Stimulated activated CD8-positive, alpha-beta memory T cell treated with anti-CD3 and anti-CD28 coated beads, Interleukin-4, amount 100 ng/mL, for 1 hour (primary cell): ENCODE measurements at places on chromosomes 3 and 15.

DNA sequence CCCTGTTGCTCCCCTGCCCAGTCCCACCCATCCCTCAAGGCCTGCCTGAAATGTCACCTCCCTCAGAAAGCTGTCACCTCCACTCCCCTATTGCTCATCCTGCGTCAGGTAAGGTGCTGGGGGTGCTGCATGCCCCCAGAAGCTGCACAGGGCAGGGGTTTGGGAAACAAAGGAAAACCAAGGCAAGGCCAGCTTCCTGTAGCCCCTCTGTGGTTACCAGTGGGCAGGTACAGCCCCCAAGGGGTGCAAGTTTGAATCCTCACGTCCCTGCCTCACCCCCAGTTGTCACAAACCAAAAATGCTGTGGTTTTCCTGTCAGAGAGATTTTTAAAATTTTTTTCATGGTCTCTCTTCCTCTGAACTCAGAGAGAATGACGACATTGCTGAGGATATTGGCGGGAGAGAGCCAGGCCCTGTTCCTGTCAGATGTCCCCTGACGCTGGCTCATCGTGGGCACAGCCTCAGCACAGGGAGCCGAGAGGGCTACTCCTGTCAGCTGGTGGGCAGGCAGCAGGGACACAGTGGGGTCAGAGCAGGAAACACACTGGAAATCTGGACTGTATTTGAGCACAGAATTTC, 27.0 kb downstream of the PSTPIP1 start:
- no peak for DNase-seq

DNA sequence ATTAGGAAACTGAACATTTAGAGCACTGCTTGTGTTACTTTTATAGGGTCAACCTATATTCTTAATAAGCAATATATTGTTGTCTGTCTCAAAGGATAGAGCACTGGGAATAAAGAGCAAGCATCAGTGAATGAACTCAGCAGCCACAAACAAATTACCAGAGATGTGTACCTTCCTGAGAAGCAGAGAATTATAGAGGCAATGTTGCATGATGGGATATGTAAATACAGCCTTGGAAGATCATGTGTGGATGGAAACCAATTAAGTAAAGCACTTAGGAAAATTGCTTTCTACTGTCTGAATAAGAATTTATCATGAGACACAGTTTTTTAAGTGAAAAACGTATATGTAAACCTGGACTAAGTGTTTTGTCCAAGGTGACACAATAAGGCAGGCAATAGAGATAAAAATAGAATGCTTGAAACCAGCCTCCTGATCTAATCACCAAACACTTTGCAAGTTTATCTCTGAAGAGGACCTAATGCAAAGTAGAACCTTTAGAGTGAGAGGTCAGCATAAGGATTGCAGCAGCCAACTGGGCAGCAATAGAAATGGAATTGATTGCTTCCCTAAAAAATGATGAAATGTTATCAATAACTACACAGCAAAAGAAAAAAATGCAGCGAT, 848.0 kb downstream of the TUSC7 start:
- no peak for DNase-seq

- no peak for DNase-seq
These were observed 5.7 kb downstream of the TNFAIP8L3 start for GRCh38 chr15:51089041-51089440.

DNA sequence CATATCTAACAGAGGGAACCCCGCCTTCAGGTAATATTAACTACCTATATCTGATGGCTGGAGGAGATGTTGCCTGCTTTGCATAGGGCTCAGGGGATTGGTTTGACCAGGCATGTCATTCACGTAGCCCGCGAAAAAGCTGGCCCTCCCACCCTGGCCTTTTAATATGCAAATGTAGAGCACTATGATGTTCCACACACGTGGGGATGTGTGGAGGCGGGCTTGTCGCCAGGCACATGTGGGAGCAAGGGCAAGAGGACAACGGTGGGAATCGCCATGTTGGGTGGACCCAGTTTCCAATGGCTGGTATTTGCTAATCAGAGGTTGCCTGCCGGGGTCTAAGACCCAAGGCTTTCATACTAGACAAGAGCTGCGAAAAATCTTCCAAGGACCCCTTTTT, 469.8 kb downstream of the ZPLD1 start:
- no peak for DNase-seq

DNA sequence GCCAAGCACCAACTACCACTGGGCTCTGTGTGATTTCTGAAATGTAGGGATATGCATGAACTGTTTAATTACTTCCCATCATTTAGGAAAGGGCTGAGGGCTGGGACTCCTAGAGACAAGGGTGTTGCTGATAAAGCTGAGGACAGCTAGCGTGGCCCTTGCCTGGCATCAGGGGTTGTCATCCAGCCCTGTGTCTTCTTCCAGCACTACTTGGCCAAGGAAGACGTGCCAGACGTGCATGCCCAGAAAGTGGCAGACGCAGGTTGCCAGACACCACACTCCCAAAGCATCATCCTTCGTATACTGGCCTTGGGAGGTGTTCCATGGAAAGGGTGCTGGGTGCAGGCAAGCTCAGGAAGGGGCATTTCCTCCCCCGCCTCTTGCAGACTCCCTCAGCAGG, 64.8 kb downstream of the LRIG1 start:
- no peak for DNase-seq

DNA sequence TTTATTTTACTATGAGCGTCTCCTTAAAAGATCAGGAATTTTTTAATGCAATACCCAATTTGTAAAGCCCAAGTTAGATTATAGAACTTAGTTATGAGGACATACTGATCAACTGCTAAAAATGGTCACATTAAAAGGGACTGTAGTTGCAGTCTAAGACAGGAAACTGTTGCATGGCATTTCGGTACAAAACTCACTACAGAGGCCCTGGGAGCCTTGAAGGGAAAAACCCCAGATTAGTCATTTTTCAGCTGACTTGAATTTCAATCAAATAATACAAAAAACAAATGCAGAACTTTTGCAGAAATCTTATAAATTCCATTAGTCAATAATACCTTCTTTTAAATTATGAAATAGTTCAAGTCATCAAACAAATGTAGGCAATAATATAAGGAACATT, 6.9 kb upstream of the PTX3 start:
- no peak for DNase-seq

DNA sequence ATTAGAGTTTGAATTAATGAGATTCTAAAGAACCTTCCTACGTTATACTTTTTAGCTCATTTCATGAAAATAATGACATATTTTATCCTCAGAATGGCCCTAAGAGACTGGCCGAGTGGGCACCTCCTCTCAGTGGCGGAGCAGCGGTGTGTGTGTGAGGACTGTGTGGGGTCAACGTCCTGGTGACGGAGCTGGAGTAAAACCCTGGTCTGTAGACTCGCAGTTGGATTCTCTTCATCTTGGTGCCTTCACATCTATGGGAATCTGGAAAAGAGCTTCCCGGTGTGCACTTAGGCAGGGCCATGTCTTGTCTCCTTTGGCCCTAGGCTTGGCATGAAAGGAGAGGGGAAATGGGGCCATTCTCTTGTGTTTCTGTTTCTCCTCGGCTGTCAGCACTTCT, 21.4 kb upstream of the PAQR5 start:
- no peak for DNase-seq

DNA sequence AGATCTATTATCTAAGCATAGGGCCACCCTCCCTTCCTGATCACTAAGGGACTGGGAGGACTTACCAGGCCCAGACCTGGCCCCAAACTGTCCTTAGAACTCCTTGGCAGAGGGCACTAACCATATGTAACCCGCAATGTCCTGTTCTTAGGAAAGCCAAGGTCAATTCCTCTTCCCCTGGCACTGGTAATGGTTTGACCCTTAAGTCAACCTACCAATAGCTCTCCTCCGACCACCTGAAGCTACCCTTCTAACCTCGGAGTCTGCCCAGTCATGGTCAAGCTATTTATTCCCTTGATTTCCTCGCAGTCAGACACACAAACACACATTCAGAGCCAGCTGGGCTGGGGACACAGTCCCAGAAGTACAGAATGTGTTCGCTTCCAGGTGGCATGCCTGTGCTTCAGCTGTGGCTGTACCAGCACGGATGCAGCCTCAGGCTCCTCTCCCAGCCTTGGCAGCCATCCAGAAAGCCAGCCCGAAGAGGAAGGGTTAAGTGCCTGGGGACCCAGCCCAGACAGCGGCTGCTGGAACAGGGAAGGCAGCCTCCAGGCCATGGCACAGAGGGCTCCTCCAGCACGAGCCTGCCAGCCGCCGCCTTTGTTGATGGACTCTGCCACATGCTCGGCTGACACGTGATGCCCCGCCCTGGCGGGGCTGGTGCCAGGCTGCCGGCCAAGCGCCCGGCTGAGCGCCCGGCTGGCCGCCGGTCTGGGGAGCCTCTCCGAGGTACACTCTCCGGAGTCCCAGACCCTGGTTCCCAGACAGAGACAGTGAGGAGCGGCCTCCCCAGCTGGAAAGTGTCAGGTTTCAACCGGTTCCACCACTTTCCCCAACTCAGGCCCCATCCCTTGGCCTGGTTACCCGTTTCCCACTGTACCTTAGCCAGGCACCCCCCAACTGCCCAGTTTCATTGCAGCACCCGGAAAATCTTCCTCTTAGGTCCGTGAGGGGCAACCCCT, 5.5 kb downstream of the BMF start:
- no peak for DNase-seq

- no peak for DNase-seq
These were observed 1252.1 kb upstream of the CADM2 start for GRCh38 chr3:83706669-83707068.

- DNase-seq = no peak
These were observed 11.3 kb upstream of the KIF23 start for GRCh38 chr15:69402816-69403215.

DNA sequence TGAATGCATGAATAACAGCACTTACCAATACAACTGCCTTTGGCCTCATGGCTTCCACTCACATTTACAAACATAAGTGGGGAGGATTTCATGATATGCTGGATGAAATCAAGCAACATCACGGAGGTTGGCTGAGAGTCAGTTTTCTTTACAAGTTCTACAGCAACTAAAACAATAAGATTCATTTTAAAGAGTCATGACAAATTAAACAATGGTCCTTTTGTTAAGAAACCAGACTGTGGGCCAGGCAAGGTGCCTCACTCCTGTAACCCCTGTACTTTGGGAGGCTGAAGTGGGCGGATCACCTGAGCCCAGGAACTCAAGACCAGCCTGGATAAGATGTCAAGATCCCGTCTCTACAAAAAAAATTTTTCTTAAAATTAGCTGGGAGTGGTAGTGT, 12.4 kb downstream of the ATR start:
- DNase-seq = no peak

DNA sequence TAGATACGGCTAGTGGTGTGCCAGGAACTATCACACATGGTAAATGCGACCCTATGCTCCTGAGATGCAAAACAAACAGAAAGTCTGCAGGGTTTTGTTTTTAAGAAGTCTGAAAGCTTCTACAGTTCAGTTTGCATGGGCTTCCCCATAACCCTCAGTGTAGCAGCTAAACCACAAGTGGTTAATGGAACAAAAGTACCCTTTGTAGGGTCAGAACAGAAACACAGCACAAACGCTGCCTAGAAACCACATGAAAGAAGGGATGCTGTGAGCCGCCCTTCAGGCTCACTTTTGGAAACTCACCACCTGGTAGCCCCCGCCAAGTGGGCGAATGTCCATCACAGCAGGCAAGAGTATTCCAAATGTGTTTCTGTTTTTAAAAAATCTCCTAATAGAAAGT, 46.2 kb downstream of the CTDSPL start:
- DNase-seq = no peak

- no peak for DNase-seq
These were observed 47.7 kb upstream of the GYG1 start for GRCh38 chr3:148943506-148944205.

DNA sequence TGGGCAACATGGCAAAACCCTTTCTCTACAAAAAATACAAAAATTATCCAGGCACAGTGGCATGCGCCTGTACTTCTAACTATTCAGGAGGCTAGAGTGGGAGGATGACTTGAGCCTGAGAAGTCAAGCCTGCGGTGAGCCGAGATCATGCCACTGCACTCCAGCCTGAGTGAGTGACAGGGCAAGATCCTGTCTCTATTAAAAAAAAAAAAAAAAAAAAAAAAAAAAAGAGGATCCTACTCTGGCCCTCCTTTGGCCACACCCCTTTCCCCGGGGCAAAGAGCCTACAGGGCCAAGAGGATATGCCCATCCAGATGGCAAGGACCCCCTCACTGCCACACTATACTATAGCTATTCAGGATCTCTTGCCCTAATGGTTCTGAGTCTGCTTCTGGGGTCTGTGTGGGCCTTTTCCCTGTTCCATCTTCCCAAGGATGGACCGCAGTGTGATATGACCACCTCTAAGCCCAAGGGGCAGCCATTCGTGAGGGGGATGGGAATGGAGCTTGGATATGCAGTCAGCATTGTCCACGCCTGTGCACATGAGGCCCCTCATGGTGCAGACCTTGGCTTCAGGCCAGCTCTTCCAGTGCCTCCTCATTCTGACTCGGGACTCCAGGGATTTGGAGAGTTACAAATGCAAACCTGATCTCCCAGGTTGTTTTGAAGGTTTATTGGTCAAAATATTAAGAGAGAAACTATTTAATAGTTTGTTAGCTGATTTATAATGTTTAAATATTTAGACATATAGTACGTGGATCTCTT, 7.3 kb downstream of the TYRO3 start:
- no peak for DNase-seq

DNA sequence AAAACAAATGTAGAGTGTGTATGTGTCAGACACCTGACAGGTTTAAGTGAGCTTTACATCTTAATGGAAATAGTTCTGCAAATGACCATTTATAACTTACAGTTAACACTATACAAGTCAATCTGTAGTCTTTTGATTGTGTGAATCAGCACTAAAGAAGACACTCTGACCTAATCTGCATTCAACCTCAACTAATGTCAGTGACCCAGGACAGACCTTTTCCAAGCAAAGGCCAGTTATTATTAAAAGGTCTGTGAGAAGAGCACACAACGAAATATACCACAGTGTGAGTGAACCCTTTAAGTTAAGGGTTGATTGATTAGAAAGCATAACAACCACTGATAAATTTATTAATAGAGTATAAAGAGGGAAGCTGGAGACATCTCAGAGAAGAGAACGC, 761.9 kb upstream of the LMCD1 start:
- no peak for DNase-seq

DNA sequence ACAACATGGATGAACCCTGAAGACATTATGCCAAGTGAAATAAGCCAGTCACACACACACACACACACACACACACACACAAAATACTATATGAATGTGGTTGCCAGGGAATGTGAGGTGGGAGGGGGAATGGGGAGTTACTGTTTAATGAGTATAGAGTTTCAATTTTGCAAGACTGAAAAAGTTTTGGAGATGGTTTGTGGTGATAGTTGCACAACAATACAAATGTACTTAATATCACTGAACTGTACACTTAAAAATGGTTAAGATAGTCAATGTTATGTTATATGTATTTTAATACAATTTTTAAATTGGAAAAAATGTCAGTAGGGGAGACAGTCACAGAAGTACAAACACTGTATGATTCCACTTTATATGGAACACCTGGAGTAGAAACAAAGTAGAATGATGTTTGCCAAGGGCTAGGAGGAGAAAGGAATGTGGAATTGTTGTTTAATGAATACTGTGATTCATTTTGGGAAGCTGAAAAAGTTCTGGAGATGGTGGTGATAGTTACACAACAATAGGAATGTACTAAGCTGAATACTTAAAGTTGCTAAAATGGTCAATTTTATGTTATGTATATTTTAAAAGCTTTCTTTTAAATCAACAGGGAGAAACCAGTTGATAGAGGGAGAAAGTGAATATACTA, 76.6 kb downstream of the RPL39L start:
- DNase-seq = no peak
